ENCODE measurements at places on chromosomes 2 and 18.
A peak's percentile ranks its signal among the peaks of the same experiment; 100 is the strongest.

DNA sequence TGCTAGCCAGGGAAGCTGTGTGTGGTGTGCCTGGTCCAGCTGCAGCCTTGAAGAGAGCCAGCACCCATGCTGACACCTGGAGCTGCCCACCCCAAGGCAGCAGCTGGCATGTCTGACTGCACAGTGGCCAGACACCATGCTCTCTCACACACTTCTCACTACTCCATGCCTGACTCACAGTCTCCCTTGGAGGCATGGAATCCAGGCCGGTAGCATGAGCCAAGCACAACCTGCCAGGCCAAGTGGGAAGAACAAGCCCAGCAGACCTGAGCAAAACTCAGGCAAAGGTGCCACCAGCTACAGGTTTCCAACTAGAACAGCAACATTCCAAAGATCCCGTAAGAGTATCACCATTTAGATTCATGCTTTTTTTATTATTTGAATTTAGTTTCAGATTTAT, 625.3 kb upstream of the LRRTM4 start:
- DNase-seq, result no peak

GRCh38 chr2:29201979-29202378, 86.8 kb downstream of the CLIP4 start:
- DNase-seq, result no peak

- DNase-seq, result no peak
Measured at GRCh38 chr18:28338316-28338715, 161.4 kb upstream of the CDH2 start.

GRCh38 chr2:143582046-143582747, 453.0 kb downstream of the ARHGAP15 start:
- no peak for DNase-seq

- DNase-seq, result peak; percentile 68
Measured at GRCh38 chr2:95060446-95061118, 35.1 kb downstream of the MAL start.

- DNase-seq, result no peak
Measured at GRCh38 chr2:138522556-138522955, 21.0 kb downstream of the SPOPL start.

DNA sequence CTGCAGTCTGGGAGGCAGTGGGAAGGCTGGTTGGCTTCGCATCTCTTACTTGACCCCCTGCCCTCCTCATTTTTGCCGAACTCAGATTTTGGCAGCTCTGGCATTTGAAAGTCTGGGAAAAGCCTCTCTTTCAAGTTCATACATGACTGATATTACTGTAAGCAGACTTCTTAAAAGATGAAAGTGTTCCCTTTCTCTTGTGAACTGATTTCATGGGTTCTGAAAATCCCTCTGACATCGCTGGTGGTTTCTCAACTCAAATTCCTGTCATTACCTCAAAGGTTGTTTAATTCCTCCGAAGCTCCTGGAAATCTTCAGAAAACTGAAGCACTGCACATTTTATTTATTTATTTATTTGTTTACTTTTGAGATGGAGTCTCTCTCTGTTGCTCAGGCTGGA, 16.9 kb upstream of the SLC38A11 start:
- DNase-seq, result no peak

GRCh38 chr2:157355618-157356017, 30.0 kb upstream of the ERMN start:
- DNase-seq, result no peak

GRCh38 chr18:3663870-3664512, 214.0 kb downstream of the TGIF1 start:
- no peak for DNase-seq

GRCh38 chr2:223055836-223056235, 3.8 kb downstream of the KCNE4 start:
- no peak for DNase-seq

GRCh38 chr2:233489666-233490065, 76.9 kb downstream of the USP40 start:
- no peak for DNase-seq

- DNase-seq, result no peak
Measured at GRCh38 chr2:40315683-40316082, 136.2 kb downstream of the SLC8A1 start.

DNA sequence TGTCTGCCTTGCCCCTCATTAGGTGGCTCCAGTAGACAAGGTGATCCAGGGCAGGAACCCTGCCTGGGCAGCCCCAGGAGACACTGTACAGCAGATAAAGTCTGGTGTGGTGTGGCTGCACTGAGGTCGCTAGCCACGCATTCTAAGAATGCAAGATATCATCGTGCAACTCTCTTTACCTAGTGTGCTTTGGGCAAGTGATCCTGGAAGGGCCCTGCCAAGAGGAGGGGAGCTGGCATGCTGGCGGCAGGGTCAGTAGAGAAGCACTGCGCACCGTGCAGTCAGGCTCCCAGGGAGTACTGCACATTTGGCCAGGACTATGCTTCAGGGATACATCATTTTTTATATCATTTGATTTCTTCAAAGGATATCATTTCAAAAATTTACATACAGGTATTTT, 195.3 kb upstream of the SMAD2 start:
- DNase-seq, result no peak

DNA sequence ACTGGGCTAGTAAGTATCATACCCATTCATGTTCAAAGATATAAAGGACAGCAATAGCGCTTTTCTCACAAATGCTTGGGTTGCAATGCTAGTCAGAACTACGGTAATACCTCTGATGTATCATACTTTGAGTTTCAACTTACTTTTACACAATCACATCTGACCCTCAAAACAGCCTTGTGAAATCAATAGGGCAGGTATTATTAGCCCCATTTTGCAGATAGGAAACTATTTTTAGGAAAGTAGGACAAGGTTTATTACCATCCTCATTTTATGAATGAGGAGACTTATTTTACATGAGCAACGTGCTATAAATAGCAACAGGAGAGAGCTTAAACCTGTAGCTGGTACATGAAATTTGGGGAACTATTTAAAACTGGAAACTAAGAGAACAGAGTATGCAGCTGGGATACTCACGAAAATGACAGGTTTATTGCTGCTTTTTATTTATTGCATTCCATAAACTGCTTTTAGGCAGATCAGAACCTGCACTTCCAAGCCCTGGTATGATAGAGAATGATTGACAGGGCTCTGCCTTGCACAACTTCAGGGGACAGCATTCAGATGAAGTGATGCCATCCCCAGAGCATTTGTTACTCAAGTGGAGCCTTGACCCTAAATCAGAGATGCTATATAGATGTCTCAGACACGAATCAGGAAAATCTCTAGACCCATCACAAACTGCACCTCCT, 42.4 kb upstream of the PPM1B start:
- DNase-seq, result no peak

DNA sequence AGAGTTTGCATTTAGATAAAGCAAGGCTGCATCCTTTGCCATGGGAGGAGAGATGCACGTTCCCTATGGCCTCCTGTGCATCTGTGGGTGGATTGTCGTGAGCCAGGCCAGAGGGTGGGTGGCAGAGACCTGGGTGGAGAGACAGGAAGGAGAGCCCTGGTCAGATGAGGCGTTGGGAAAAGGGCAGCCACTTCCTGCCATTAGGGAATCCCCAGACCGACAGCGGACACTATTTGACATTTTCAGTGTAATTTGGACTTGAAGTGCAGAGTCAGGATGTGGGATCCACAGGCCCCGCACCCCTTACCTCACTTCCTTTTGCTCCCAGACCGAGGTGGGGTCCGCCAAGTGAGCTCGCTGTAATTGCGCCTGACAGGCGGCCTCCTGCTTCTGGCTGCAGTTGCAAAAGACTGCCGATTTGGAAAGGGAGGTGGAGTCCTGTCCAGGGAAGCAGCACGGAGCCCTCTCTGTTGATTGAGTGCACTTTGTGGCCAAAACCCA, 150.0 kb downstream of the DYSF start:
- DNase-seq, result no peak

DNA sequence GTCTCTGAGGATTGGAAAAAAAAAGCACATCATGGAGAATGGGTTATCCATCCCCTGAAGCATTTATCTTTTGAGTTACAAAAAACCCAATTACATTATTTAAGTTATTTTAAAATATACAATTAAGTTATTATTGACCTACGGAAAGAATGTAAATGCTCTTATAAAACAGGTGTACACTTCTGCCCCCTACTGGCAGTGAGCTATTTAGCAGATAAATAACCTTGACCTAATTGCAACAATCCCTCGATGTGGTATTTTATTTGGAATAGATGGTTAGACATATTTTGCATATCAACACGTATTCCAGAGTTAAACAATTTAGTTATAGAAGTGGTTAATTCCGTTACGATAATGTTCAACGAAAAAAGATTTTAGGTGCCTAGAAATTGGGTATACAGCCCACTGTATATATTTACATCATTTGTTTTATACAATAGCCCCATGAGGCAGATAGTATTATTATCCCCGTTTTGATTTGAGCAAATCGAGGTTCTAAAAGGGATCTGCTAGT, 9.1 kb upstream of the DAW1 start:
- DNase-seq, result no peak

DNA sequence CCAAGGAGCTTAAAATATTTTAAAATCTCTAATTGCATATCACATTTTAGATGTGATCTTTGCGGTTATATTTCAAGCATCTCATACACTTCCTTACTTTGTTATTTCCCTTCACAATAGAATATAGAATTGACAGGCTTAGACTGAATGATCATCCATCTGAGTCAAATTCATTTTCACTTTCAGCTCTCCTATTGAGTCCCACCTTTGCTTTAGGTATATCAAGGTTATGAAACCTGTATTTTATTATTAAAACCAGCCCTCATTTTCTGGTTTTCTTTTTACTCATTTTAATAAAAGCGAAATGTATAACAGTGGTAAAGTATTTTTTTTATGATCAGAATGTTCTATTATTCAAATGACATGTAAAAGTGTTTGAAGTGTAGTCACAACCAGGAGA, 162.9 kb upstream of the KYNU start:
- DNase-seq, result no peak
